ENCODE measurements at places on chromosomes 2 and 18.
A peak's percentile ranks its signal among the peaks of the same experiment; 100 is the strongest.

- no peak for DNase-seq
These were observed 18.8 kb upstream of the EPHA4 start for GRCh38 chr2:221590861-221591365.

DNA sequence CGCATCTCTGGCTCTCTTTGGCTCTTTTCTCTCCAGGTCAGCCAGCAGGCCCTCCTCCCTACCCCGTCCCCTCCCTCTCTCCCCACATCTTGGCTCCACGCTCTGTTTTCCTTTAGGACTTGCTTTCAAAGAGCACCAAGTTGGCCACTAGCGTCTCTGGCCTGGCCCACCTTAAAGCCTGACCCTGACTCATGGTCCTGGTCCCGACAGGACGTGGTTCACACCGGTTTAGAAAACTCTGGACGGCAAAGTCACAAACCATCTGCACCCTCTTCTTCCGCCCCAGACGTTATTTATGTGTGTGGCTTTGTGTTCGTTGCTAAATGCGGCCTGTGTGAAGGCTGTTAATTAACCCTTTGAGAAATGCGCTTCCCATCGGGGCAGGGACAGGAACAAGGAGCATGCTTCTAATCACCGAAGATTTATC lies 169.0 kb upstream of the HAAO start:
- DNase-seq = no peak

GRCh38 chr2:1750933-1751766 lies 6.8 kb upstream of the PXDN start:
- peak; percentile 55 for DNase-seq

- no peak for DNase-seq
These were observed 192.6 kb upstream of the MYT1L start for GRCh38 chr2:2523461-2524347.

GRCh38 chr2:71945603-71945959 lies 202.1 kb downstream of the CYP26B1 start:
- no peak for DNase-seq

- no peak for DNase-seq
These were observed 71.8 kb upstream of the HS6ST1 start for GRCh38 chr2:128390256-128390990.

- DNase-seq = no peak
These were observed 21.2 kb downstream of the SMAD4 start for GRCh38 chr18:51051105-51051712.

DNA sequence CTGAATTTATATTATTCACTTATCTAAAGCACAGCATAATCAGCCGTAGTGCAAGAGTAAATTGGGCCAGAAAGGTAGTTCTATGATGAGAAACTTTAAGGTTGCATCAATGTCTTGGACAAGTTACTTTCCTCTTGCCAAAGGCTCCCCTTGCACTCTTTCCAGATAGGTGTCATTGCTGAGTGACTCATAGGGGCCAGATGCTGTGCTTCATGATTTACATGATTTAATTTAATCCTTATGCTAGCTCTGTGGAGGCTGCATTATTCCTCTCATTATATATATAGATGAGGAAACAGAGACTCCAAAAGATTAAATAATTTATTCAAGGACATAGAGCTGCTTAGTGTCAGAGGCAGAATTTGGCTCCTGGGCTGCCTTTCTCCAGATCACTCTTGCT lies 5.0 kb downstream of the CFAP221 start:
- DNase-seq = no peak

GRCh38 chr2:223060201-223060825 lies 8.3 kb downstream of the KCNE4 start:
- DNase-seq = no peak
